Esophagus muscularis mucosa (tissue), 4 donors: ENCODE measurements at places on chromosomes 7 and 10. TPM values are rescaled to one million over a fixed set of nuclear protein-coding genes. Genes with fewer than 3 reads are reported as not detected.

DNA sequence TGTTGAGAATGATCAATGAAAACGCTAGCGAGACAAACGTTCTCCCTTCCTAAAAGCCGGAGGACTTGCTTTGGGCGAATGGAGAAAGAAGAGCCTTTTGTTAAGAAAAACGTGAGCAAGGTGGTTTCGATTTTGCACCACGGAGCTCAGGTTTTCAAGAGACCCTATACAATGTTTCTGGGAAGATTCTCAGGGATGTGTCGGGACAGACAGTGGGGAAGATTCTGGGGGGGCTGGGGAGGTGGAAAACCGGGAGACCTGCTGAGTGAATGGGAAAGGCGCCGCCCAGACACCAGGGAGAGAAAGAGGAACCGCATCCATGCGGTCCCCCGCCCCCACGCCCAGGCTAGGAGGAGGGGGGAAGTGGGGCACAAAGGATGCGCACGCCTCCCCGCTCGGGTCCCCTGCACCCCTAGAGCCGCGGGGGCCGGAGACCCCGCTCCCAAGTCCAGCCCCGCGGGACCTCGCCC lies 745 bp downstream of the YWHAG start:
- peak overlapping the region; percentile 100 for H3K27ac ChIP-seq
- peak; percentile 94 for DNase-seq
- peaks cover 57% of the 10 kb centered on the region for H3K4me1 ChIP-seq
- peak overlapping the region; percentile 88 for H3K4me3 ChIP-seq

DNA sequence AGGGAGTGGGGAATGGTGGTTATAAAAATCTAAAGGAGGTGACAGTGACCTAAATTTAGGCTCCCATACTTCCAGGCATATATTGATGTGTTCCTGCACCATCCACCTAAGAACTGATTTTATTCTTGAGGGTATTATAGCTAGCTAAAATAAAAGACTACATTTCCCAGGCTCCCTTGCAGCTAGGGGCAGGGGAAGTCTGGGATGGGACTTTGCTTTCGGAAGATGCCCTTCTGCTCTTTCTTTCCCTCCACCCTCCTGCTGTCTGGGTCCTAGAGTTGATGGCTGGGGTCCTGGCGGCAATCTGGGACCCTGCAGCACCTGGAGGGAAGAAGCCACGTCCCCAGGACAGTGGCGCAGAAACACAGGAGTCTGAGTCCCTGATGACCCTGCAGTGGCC lies 53.8 kb upstream of the SAMD8 start:
- no peak overlapping the region for H3K27ac ChIP-seq
- H3K4me1 ChIP-seq: peaks cover 3% of the 10 kb centered on the region
- H3K27me3 ChIP-seq: no peaks in the 10 kb centered on the region
- no peaks in the 10 kb centered on the region for H3K36me3 ChIP-seq
- no peak overlapping the region for H3K4me3 ChIP-seq

- peaks cover 46% of the 10 kb centered on the region for H3K4me1 ChIP-seq
- H3K27ac ChIP-seq: no peak overlapping the region
- no peak overlapping the region for H3K4me3 ChIP-seq
- H3K36me3 ChIP-seq: peaks cover 20% of the 10 kb centered on the region
- DNase-seq: no peak
Measured at GRCh38 chr10:124966008-124966407, 24.1 kb downstream of the ZRANB1 start.

The IL6 gene
- 0.83 TPM for total RNA-seq
